ENCODE measurements at places on chromosomes 5 and 9.

DNA sequence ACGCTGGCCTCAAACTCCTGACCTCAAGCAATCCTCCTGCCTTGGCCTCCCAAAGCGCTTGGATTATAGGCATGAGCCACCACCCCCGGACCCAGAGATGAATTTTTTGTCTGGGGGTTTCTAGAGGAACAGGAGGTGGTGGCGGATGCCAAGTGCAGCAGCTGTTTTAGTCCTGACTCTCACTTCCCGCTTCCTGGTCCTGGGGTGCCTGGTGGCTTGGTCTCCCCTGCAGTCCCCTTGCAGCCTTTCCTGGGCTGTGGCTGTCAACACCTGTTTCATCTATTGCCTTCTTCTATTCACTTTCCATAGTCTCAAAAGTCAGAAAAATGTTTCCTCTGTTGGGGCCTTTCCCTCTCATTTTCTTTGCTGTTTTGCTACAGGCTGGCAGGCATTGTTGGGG is 6.5 kb upstream of the NHP2 start:
- no peak for DNase-seq

DNA sequence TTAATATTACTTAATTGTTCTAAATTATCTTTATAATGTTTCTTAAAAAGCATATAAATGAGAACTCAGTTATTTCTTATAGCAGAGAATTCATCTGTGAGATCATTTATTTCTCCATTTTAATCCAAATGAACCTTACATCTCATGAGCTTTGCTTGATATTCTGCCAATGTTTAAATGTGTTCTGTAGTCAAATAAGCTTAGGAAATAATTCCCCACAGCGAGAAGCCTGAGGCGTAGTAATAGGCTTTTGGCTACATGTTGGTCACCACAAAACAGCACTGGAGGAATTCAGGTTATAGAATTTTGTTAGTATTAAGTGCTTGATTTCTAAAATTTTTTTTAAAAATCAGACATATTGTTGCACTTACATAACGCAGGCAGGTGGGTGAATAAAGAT is 585.3 kb upstream of the RORB start:
- no peak for DNase-seq

DNA sequence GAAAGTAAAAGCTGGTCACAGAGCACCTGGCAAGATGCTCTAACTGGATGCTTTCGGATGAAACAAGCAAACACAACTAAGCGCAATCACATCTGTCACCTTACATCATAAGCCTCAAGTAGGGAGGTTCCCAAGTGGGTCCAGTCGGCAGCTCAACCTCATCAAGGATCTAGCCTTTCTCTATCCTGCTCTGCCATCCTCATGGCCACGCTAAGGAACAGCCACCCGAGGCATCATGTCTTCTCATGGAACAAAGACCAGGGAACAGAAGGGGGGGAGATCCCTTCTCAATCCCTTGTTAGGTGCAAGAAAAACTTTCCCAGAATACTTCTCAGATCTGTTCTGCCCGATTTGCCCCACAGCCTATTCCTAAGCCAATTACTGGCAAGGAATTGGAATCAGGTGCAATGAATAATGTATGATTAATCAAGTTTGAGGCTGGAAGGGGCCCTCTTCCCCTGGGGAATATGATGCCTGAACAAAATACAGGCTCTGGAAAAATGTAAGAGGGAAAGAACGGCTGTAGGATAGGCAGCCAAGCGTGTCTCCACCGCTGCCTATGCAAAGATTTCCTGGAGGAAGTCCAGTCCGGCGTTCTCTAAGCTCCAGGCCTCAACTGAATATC is 1.3 kb upstream of the HABP4 start:
- no peak for DNase-seq

DNA sequence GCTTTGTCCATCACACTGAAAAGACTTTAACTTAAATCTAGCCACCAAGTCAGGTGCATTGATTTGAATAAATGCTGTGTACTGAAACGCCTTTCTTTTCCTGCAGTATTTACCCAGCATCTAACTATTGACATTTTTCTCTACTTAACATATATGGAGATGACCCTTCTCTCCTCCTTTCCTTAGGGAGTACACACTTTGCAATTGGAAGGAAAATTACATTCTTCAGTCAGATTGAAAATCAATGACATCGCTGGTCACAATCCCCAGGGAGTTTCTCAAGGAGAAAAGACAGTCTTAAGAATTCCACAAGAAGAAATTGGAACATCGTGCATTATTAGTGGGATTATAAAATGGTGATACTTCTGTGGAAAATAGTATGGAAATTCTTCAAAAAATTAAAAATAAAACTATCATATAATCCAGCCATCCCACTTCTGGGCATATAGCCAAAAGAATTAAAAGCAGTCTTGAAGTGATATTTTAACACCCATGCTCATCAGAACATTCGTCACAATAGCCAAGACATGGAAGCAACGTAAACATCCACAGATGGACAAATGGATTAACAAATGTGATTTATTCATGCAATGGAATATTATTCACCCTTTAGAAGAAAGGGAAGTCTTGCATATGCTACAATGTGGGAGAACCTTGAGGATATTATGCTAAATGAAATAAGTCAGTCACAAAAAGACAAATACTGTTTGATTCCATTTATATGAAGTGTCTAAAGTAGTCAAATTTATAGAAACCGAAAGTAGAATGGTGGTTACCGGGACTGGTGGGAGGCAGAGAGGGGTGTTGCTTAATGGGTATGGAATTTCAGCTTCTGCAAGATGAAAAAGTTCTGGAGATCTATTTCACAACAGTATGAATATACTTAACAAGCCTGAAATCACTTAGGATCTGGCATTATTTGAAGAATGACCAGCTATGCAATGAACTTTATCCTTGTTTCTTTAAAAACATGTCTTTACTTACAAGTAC is 14.3 kb upstream of the FREM1 start:
- DNase-seq, result no peak

DNA sequence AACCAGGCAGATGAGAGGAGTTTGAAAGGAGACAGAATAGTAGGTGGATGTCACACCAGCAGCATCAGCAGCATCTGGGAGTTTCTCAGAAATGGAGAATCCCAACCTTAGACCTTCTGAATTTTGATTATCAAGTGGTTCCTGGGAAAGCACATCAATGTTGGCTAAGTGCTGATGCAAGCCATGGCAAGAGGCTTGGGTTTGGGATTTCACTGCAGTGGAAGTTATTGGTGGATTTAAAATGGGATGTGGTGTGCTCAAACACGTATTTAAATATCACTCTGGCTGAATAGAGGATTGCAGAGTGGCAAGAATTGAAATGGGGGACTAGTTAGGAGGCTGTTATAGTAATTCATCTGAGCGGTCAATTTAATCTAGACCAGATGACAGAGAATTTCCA is 387.8 kb upstream of the WWC1 start:
- no peak for DNase-seq

DNA sequence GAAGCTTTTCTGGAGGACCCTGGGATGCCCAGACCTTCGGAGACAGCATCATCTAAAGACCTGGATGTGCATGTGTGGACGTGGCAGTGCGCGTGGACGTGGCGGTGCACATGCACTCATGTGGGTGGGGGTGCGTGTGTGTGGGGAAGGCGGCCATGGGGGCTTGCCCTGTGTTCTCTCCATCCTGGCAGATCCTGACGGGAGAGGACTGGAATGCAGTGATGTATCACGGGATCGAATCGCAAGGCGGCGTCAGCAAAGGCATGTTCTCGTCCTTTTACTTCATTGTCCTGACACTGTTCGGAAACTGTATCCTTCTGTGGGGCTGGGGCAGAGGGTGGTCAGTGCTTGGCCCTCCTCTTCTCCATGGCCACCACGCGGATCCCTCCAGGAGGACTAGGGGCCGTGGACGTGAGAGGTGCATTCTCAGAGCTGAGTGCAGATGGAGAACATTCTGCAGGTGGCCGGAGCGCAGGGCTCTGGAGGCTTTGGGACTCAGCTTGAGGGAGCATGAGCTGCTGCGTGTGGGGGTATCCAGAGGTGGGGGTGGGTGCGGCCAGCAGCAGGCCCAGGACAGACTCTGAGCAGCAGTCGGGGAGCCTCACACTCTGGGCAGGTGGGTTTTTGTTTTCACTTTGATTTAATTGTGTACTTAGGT is 129.1 kb downstream of the CACNA1B start:
- DNase-seq, result no peak

DNA sequence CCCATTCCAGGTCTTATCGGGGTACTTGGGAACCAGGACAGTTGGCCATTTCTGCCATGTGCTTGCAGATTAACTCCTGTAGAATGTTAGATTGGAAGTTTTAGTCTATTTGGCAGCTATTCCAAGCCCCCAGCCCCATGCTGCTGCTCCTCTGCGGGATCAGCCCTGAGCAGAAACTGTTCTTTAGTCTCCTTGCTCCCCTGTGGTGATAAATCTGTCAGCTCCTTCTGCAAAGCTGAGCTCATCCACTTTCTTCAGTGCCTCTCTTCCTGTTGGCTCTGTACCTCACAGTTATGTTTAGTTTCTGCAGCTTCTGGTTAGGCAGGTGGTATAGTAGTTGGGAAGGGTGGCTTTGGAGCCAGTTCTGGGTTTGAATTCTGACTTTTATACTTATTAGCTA is 170.4 kb downstream of the GRIA1 start:
- no peak for DNase-seq

- no peak for DNase-seq
These were observed 42.2 kb downstream of the NEURL1B start for GRCh38 chr5:172683264-172683644.

- DNase-seq, result no peak
These were observed 11.8 kb downstream of the APTX start for GRCh38 chr9:32989660-32990059.

All from T1000 (cell line).